ENCODE measurements at places on chromosomes 3 and 15.

DNA sequence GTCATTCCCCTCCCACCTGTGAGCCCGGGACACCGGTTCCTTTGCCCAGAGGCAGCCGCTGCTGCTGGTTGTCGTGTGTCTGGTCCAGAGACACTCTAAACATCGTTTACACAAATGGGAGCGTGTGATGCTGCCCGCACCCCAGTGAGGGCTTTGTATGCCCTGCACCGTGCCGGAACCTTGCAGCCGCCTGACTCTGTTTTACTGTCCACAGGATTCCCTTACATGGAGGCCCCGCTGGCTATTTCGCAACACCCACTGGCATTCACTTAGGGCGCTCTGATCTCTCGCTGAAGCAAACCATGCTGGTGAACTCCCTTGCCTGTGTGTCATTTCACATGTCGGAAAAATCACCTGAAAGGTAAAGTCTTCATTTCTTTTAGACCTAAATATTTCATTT is 100.8 kb upstream of the SLC6A6 start:
- DNase-seq = no peak

GRCh38 chr3:142225885-142226215 is 465 bp upstream of the GK5 start:
- no peak for DNase-seq

DNA sequence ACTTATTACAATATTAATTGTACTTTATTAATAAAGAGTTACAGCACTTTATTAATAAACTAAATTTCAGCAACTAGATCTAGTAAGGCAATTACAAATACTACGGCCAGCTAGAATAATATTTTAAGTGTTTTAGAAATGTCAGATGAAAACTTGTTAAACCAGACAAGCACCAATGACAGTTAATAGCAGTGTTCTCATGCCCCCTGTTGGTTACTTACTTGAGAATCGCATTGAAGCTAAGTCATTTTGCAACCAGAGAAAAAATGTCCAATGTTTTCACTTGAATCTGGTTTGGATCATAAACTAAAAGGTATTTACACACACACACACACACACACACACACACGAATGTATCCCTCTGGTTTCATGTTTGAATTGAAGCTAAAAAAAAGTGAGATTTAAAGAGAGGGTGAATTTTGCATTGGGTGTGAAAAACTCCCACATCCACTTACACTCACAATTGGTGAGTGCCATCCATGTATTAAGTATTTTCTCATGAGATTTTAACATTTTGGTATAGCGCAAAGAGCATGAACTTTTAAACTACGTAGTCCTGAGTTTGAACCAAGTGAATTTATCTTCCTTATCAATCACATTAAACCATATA is 347.7 kb downstream of the ZBBX start:
- peak; percentile 43 for DNase-seq

GRCh38 chr3:124818398-124819091 is 68.6 kb downstream of the ITGB5 start:
- no peak for DNase-seq

- peak; percentile 78 for DNase-seq
Measured at GRCh38 chr3:158731938-158732855, at the start of gene RARRES1. RARRES1 (minus strand) TSS chr3:158732457; CDS start chr3:158732415, 42 bp downstream.

GRCh38 chr3:40185029-40185695 is 124.3 kb upstream of the EIF1B start:
- DNase-seq = no peak

- DNase-seq = no peak
Measured at GRCh38 chr3:73031573-73032103, 29.8 kb upstream of the EBLN2 start.

GRCh38 chr3:127881586-127881985 is 33.4 kb upstream of the KBTBD12 start:
- no peak for DNase-seq

GRCh38 chr15:91357486-91357885 is 257.4 kb downstream of the SV2B start:
- no peak for DNase-seq

DNA sequence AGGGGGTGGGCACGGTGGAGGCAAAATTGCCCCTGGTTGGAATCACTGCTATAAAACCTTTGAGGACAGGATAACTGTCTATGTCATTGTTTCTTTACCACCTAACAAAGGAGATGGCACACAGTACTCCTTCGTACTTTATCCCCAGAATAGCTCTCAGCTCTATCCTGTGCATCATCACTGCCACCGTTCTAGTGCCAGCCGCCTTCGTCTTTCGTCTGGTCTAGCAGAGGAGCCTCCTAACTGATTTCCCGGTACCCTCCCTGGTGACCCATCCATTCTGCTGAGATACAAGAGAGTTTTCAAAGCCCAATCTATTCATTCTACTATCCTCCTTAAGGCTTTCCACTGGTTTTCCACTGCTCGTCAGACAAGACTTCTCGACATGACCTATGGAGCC is 67.9 kb upstream of the PRICKLE2 start:
- no peak for DNase-seq
